ENCODE measurements at places on chromosomes 5 and 9.
A peak's percentile ranks its signal among the peaks of the same experiment; 100 is the strongest.

DNA sequence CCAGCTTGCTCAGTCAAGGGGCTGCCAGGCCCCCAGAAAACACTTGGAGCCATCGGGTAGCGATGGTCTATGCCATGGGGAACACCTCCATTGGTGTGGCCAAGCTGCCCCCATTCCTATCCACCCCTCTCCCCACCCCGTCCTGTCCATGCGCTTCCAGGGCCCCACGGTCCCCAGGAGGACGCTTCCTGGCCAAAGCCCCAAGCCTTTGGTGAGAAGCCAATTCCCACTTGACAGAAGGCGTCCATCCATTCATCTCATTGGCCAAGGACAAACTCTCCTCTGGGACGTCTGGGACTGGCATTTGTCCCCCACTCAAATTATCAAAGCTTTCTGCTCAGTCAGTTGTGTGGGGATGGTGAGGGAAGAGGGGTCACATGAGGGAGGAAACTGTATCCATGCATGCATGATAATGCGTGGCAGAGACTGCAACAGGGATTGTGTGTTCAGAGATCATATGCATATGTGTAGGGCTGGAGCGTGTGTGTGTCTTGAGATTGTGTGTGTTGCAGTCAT lies 9.5 kb downstream of the CPLX2 start:
- DNase-seq, result no peak
- H3K27ac ChIP-seq, result no peak overlapping the region
- no peaks in the 10 kb centered on the region for H3K36me3 ChIP-seq

GRCh38 chr9:114098936-114099668 lies at the start of gene KIF12:
Gene KIF12 (minus strand): TSS chr9:114099292. CDS start chr9:114099276, 16 bp downstream.
- peak; percentile 53 for DNase-seq
- peaks cover 9% of the 10 kb centered on the region for H3K36me3 ChIP-seq
- peaks cover 72% of the 10 kb centered on the region for H3K27me3 ChIP-seq
- H3K27ac ChIP-seq, result peak within 1 kb of the TSS; percentile 50
- peak within 1 kb of the TSS; percentile 83 for H3K4me3 ChIP-seq

DNA sequence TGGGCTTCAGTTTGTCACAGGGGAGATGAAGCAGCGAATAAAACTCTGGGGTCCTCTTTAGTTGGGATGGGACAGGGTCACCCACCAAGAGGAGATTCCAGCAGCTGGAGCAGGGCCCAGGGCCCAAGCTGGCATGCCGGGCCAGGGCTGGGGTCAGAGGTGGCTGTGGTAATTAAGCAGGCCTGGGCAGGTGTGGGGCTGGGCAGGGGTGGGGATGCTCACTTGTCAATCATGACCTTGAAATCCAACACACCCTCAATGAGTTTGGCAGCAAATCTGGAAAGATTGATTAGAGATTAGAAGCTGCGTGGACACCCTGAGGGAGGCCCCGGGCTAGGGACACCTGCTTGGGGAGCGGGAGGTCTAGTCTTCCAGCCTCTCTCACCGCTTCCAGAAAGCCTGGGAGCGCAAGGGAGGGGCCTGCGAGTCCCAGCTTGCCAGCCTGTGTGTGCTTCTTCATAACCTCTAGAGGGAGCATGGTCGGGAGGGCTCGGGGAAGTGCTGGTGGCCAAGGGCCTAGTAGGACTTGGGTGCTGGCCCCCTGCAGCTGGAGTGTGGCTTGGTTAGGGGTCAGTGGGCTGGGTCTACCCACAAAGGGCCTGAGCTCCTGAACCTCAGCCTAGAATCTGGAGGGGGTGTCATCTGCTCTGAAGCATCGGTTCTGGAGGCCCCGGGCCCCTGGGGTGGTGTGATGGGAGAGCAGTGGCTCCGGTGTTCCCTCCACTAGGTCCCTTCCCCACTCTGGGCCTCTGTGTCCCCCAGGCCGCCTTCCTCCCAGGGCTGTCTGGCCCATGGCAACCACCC lies 7.6 kb downstream of the CRAT start:
- DNase-seq, result peak; percentile 52
- no peak overlapping the region for H3K4me3 ChIP-seq
- no peak overlapping the region for H3K27ac ChIP-seq
- H3K27me3 ChIP-seq, result peaks cover 5% of the 10 kb centered on the region

DNA sequence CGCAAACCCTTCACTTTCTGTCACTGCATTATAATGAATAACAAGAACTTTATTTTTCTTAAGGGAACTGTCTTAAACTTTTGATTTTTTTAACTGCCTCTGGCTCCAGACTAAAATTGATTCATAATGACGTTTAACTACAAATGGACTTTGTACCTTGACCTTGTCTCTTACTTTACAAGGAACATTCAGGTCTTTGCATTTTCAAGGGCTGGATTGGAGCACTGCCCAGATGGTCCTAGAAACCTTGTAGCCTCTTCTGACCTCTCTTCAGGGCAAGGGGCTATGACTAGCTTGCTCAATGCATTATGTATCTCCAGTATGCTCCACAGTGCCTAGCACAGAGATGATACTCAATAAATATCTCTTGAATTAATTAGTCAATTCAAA lies 612.6 kb upstream of the CLINT1 start:
- H3K4me3 ChIP-seq, result no peak overlapping the region
- peaks cover 24% of the 10 kb centered on the region for H3K27me3 ChIP-seq
- no peak for DNase-seq
- no peak overlapping the region for H3K27ac ChIP-seq

DNA sequence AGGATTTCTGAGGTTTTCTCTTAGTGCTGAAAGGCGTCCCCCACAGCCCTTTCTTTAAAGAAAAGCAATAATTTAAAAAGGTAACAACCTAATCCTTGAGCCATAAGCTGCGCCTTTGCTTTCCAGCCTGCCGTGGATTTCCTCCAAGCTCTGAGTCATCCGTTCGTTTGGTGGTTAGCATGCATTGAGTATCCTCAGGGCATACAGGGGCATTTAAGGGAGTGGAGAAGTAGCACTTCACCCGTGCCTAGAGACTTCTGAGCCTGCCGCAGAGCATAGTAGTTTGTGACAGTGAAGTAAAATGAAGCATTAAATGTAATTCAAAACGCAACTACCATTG lies 892 bp upstream of the TNC start:
- peak overlapping the region; percentile 84 for H3K4me3 ChIP-seq
- H3K27ac ChIP-seq, result no peak overlapping the region
- H3K4me1 ChIP-seq, result peaks cover 45% of the 10 kb centered on the region
- DNase-seq, result no peak
- no peaks in the 10 kb centered on the region for H3K36me3 ChIP-seq

GRCh38 chr9:119273984-119274665 lies 95.1 kb downstream of the BRINP1 start:
- H3K36me3 ChIP-seq, result no peaks in the 10 kb centered on the region
- H3K27ac ChIP-seq, result peak overlapping the region; percentile 75
- H3K4me1 ChIP-seq, result peaks cover 13% of the 10 kb centered on the region

DNA sequence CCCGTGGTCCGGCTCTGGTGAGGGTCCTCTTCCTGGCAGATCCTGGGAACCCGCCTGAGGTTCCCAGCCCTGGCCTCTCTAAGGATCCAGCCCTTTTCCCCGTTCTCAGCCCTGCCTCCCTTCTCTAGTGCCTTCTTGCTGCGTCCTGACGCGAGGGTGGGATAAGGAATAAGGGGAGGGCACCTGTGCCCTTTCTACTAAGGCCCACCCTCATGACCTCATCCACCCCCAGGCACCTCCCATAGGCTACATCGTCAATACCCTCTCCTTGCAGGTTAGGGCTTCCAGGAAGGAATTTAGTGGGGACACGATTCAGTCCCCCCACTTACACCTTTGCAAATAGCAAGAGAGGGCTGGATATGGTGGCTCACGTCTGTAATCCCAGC lies 10.7 kb upstream of the DIPK1B start:
- no peaks in the 10 kb centered on the region for H3K36me3 ChIP-seq
- H3K27me3 ChIP-seq, result peaks cover 59% of the 10 kb centered on the region
- no peak for DNase-seq
- peaks cover 38% of the 10 kb centered on the region for H3K4me1 ChIP-seq
- no peak overlapping the region for H3K27ac ChIP-seq
- H3K4me3 ChIP-seq, result no peak overlapping the region

- no peaks in the 10 kb centered on the region for H3K4me1 ChIP-seq
- no peak overlapping the region for H3K27ac ChIP-seq
- H3K4me3 ChIP-seq, result no peak overlapping the region
- no peak for DNase-seq
These were observed 5.0 kb upstream of the C9 start for GRCh38 chr5:39369123-39369815.

GRCh38 chr5:154850255-154851062 lies at the start of gene FAXDC2:
Gene FAXDC2 (minus strand): TSS chr5:154850603. CDS start chr5:154838178, 12,425 bp downstream.
- H3K27ac ChIP-seq, result peak within 1 kb of the TSS; percentile 98
- DNase-seq, result peak; percentile 72
- H3K4me3 ChIP-seq, result peak within 1 kb of the TSS; percentile 85
- peaks cover 6% of the 10 kb centered on the region for H3K36me3 ChIP-seq

- H3K27me3 ChIP-seq, result no peaks in the 10 kb centered on the region
- peaks cover 2% of the 10 kb centered on the region for H3K36me3 ChIP-seq
- H3K4me3 ChIP-seq, result no peak overlapping the region
- H3K4me1 ChIP-seq, result peaks cover 15% of the 10 kb centered on the region
- H3K27ac ChIP-seq, result no peak overlapping the region
- no peak for DNase-seq
These were observed 95.8 kb downstream of the RAPGEF6 start for GRCh38 chr5:131539251-131539650.

- peak overlapping the region; percentile 96 for H3K27ac ChIP-seq
- H3K4me3 ChIP-seq, result peak overlapping the region; percentile 48
- H3K36me3 ChIP-seq, result peaks cover 45% of the 10 kb centered on the region
- H3K4me1 ChIP-seq, result peaks cover 48% of the 10 kb centered on the region
- no peak for DNase-seq
- peaks cover 4% of the 10 kb centered on the region for H3K27me3 ChIP-seq
These were observed 44.8 kb upstream of the EQTN start for GRCh38 chr9:27341545-27342294.

GRCh38 chr5:115487168-115487567 lies 57.4 kb downstream of the FEM1C start:
- H3K4me3 ChIP-seq, result no peak overlapping the region
- H3K27me3 ChIP-seq, result no peaks in the 10 kb centered on the region
- DNase-seq, result no peak
- H3K4me1 ChIP-seq, result no peaks in the 10 kb centered on the region

GRCh38 chr5:3349704-3350565 lies 245.7 kb upstream of the IRX1 start:
- H3K36me3 ChIP-seq, result no peaks in the 10 kb centered on the region
- DNase-seq, result no peak
- peaks cover 57% of the 10 kb centered on the region for H3K27me3 ChIP-seq
- H3K4me3 ChIP-seq, result no peak overlapping the region
- peaks cover 5% of the 10 kb centered on the region for H3K4me1 ChIP-seq

DNA sequence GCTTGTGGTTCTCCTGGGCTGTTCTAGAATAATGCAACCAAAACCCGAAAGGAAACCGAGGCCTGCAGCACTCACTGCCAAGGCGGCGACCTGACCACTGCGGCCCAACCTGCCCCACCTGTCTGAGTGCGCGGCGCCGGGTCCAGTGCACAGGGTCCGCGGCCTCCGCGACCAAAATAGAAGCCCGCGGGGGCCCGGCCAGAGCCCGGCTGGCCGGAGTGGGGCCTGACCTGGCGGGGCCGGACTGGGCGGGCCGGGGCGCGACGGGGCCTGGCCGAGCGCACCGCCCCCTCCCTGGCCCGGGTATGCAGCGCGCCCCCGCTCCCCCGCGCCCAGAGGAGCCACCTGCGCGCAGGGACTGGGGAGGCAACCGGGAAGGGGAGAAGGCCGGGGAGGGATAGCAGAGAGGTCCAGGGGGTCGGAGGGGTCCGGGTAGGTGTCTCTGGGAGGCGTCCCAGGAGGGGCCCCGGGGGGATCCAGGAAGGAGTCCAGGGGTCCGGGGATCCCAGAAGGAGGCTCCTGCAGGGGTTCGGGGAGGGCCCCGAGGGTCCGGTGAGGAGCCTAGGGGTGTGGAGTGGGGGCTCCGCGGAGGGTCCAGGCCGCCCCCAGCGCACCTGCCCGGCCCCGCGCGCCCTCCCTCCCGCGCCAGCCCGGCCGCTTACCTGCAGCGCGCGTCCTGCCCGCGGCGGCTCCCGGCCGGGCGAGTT lies 503 bp downstream of the SEMA4D start:
- no peak overlapping the region for H3K27ac ChIP-seq
- peaks cover 3% of the 10 kb centered on the region for H3K27me3 ChIP-seq
- peak overlapping the region; percentile 81 for H3K4me3 ChIP-seq
- DNase-seq, result peak; percentile 52

DNA sequence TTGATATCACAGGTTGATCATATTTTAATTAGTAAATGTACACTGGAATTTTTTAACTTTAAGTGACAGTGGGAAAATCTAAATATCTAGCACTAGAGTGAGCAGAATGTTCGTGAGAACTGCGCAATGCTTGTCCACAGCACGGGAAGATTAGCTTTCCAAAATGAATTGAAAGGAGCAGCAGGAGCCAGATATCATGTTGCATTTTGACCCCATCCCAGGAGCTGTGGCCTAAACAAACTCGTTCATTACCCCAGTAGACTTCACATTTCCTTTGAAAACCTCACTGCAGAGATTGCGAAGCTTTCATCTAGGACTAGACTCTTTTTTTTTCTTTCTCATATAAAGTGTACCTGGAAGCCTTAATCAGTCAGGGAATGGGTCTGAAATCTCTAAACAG lies 525.8 kb downstream of the CTNND2 start:
- H3K27me3 ChIP-seq, result peaks cover 46% of the 10 kb centered on the region
- DNase-seq, result no peak
- no peak overlapping the region for H3K27ac ChIP-seq
- H3K4me3 ChIP-seq, result no peak overlapping the region

GRCh38 chr5:16809395-16810207 lies 126.5 kb downstream of the MYO10 start:
- H3K27ac ChIP-seq, result peak overlapping the region; percentile 65
- H3K4me3 ChIP-seq, result no peak overlapping the region
- peaks cover 26% of the 10 kb centered on the region for H3K36me3 ChIP-seq

GRCh38 chr5:137954131-137954879 lies 65.0 kb downstream of the PKD2L2 start:
- H3K4me3 ChIP-seq, result no peak overlapping the region
- no peaks in the 10 kb centered on the region for H3K27me3 ChIP-seq
- no peak for DNase-seq
- H3K27ac ChIP-seq, result peak overlapping the region; percentile 61
- H3K4me1 ChIP-seq, result no peaks in the 10 kb centered on the region

DNA sequence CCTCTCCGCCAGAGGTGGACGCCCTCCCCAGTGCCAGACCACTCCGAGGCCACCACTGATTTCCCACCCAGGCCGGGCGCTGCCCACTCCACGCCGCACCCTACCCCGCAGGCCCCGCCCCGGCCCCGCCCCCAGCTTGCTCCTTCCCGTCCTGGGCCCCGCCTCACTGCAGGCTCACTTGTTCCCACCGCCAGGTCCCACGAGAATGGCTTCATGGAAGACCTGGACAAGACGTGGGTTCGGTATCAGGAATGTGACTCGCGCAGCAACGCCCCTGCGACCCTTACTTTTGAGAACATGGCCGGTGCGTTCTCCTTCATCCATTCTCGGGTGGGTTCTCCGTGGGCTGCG lies 6.5 kb downstream of the LRRC26 start:
- no peaks in the 10 kb centered on the region for H3K36me3 ChIP-seq
- no peak overlapping the region for H3K27ac ChIP-seq
- no peaks in the 10 kb centered on the region for H3K4me1 ChIP-seq

- no peak overlapping the region for H3K27ac ChIP-seq
- no peaks in the 10 kb centered on the region for H3K36me3 ChIP-seq
- peaks cover 7% of the 10 kb centered on the region for H3K4me1 ChIP-seq
- H3K27me3 ChIP-seq, result no peaks in the 10 kb centered on the region
- no peak for DNase-seq
These were observed 829.6 kb downstream of the TLR4 start for GRCh38 chr9:118533850-118534249.

GRCh38 chr5:80453366-80453765 lies 34.5 kb upstream of the FAM151B start:
- H3K36me3 ChIP-seq, result peaks cover 90% of the 10 kb centered on the region
- H3K4me1 ChIP-seq, result no peaks in the 10 kb centered on the region
- H3K4me3 ChIP-seq, result no peak overlapping the region
- H3K27ac ChIP-seq, result no peak overlapping the region
- H3K27me3 ChIP-seq, result no peaks in the 10 kb centered on the region

GRCh38 chr9:92942688-92943616 lies 4.4 kb upstream of the FGD3 start:
- H3K27ac ChIP-seq, result no peak overlapping the region
- no peak for DNase-seq
- peaks cover 13% of the 10 kb centered on the region for H3K4me1 ChIP-seq
